Ecto neural progenitor cell (in vitro differentiated cells): ENCODE measurements at places on chromosomes 7 and 10.

DNA sequence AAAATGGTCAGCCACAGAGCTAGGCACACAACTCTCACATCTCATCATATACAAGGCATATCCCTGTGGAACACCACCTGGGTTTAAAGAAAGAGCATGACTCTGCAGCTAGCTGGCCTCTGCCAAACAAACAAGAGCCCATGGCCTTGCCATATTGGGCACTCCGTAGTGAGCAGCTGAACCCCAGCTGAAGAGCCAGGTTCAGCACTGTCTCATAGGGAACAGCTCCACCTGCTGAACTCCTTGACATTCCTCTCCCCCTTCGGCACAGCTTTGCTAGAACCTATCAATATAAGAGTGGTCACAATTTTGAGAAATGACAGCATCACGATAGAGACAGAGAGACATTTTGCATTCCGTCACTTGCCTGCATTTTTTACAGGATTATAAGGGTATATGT lies 20.0 kb downstream of the SORCS1 start:
- DNase-seq: peak; percentile 55

GRCh38 chr7:137909042-137909441 lies 62.3 kb upstream of the DGKI start:
- DNase-seq: no peak

DNA sequence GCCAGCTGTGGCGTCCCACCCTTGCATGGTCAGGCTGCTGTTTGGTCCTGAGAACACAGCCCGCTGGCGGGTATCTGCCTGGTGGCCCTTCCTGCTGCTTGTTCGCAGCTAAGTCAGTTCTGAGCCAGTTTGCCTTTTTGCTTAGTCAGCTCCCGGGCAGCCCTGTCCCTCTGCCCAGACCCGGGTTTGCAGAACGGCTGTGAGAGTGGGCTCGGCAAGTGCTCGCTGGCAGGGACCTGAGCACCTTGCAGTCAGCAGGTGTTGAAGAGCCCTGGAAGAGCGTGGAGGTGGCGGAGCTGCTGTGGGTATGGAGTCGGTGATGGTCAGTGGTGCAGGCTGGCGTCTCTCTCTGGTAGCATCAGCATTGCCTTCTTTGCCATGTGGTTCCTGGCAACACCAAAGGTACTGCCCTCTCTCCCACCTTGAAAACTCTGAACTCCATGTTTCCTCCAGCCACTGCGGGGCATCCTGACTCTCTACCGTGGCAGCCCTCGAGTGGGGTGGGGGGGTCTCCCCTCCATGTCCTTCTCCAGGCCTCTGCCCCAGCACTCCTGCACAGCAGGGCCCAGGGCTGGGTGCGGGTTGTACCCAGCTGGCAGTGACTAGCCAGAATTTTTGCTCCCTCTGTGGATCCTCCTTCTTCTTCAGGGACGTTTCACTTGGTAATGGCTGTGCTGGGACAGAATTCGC lies 4.6 kb downstream of the INPP5A start:
- DNase-seq: no peak

GRCh38 chr7:23791721-23792120 lies 81.7 kb downstream of the STK31 start:
- no peak for DNase-seq

DNA sequence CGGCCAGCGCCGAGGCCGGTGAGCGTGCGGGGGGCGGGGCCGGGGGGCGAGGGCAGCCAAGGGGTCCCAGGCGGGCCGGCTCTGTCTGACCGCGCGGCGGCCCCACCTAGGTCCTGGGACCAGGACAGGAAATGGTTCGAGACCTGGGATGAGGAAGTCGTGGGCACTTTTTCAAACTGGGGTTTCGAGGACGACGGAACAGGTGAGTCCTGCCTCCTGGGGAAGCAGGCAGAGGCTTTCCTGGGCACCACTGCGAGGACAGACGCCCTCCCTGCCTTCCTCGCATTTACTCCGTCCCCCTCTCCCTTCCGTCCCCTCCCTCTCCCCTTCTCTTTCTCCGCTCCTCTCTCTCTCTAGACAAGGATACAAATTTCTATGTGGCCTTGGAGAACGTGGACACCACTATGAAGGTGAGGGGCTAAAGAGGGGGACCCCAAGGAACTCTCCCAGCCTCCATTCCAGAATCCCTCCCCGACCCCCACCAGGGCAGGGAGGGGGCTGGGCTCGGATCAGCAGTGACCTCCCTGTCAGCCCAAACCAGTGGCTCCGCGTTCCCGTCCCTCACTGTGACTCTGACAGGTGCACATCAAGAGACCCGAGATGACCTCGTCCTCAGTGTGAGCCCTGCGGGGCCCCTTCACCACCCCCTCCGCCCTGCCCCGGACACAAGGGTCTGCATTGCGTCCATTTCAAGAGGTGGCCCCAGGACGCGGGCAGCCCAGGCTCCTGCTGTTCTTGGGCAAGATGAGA lies 2.6 kb upstream of the MUC12 start:
- DNase-seq: no peak
